ENCODE measurements at places on chromosomes 7 and 10.

DNA sequence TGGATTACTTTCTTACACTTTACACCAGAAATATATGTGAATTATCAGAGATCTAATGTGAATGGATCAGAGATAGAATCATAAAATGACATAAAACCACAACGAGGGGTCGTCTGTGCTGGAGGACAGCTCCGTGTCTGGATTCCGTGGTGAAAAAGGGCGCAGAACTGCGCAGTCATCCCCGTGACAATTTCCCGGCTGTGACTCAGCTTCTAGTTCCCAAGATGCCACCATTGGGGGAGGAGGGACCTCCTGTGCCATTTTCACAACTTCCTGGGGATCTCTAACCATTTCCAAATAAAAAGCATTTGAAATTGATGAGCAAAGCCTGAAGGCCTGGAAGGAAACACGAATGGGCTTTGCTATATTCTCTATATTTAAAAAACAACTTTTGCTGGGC is 72.1 kb downstream of the PDGFA start:
- DNase-seq, result no peak

- DNase-seq, result no peak
These were observed 145.4 kb downstream of the ARHGAP22 start for GRCh38 chr10:48459270-48460150.

- no peak for DNase-seq
These were observed 38.3 kb upstream of the SFMBT2 start for GRCh38 chr10:7449063-7449695.

DNA sequence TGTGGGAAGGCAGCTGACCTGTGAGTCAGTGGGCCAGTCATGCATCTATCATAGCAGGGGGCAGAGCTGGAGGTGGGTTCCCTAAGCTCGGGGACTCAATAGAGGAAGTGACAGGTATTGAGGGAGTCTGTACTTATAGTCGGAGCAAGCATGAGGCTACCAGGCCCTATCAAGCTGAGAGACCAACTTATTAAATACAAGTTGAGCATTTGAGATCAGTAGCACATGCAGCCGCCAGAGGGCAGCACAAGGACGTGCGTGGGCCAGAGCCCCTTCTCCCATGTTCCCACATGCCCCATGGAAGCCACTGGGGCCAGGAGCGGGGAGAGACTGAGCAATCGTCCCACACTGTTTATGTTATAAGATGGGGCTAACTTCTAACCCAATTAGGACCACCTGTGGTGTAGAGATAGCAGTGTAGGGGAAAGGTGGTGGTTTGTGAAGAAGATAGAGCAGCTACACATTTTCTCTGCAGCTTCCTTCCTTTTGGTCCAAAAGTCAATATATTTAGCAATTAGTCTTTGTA is 13.0 kb upstream of the STK31 start:
- DNase-seq, result no peak

GRCh38 chr10:551373-552252 is 137.9 kb downstream of the DIP2C start:
- no peak for DNase-seq

- no peak for DNase-seq
These were observed 9.2 kb downstream of the USP54 start for GRCh38 chr10:73581918-73582317.

DNA sequence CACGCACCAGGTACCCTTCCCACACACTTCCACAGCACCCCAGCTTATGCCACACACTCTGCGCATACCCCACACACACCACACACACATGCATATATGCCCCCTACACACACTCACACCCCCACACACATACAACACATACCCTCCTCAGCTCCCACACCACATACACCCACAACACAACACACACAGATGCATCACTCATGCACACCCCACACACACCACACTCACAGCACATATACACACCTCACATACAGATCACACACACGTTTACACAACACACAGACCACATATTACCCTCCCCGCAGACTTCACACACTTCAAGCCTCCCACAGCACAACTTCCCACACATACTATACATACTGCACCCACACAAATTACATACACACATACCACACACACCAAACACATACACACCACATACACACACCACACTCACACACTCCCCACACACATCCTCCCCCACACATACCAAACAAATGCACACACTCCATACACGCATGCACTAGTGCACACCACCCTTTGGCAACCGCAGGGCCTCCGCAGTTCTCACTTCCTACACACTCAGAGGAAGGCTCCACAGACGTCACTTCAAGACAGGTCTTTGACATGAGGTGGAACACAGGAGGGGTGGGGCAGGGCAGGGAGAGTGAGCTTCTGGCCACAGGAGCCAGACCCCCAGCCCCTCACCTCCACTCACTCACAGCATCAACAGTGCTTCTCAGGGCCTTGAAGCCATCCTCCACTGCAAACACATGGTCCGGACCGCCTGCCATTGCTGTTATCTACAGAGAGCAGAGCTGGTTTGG is 18.5 kb upstream of the ANTXRL start:
- DNase-seq, result no peak

DNA sequence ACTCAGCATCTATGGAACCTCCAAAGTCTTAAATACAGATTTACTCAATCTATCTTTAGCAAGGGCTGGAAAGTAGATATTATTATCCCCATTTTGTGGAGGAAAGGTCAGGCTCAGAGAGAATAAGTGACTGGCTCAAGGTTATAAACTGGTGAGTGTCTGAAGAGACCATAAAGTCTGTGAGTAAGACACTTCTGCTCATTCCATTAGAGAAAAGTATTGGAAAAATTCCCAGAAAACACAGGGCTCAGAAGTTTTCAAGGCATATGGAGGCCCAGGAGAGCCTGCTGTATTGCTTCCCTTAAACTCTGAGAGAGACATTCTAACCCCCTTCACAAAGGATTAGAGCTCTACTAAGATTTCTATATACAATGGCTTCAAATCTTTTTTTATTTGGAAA is 134.8 kb downstream of the PCDH15 start:
- no peak for DNase-seq

DNA sequence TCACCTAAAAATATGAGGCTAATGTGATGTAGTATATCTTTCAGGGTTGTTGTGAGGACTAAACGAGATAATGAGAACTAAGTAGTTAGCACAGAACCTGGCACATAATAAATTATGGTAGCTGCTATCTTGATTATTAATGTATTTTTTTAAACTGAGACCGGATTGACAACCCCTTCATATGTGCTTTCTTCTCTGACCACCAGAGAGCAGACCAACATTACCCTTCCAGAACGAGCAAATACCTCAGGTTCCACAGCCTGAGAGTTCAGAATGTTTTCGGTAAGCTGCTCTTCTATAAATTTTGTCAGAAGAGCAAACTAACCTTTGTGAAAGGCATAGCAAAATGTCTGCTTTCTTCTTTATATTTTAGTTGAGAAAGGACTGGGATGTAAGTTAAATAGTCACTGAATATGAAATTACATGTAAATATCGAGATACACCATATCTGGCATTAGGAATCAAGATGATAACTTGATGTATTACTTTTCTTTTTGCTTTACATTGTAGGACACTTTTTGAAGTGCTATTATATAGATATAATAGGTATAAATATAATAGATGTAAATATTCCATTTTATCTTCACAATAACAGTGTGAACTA is 13.6 kb upstream of the BPGM start:
- no peak for DNase-seq

DNA sequence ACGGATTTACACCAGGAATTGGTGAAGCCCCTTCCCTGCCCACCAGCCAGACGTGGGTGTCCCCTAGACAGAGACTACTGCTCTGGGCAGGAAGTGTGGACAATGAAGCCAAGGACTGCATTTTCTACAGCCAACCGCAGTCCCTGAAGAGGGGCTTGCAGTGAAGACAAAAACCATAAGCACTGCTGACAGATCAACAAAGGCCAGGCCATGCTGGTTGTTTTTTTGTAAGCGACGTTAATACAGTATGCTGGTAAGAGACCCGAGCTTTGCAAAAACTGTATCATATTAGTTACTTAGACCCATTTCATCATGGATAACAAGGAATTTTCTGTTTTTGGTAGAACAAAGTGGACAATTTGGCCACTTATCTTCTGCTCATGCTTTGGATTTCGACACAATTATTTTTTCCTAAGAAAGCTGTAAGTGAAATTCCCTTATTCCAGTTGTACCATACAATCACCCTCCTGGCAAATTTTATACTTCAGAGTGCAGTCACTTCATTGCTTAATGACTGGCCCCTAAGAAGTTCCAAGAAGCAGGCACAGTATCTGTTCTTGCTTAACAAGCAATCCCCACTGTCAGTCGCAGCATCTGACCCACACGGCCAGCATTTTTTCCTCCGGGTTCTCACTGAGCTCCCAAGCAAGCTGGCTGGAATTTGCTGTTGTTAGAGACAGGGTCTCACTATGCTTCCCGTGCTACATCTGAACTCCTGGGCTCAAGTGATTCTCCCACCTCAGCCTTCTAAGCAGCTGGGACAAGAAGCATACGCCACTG is 163.5 kb downstream of the PARD3 start:
- no peak for DNase-seq

DNA sequence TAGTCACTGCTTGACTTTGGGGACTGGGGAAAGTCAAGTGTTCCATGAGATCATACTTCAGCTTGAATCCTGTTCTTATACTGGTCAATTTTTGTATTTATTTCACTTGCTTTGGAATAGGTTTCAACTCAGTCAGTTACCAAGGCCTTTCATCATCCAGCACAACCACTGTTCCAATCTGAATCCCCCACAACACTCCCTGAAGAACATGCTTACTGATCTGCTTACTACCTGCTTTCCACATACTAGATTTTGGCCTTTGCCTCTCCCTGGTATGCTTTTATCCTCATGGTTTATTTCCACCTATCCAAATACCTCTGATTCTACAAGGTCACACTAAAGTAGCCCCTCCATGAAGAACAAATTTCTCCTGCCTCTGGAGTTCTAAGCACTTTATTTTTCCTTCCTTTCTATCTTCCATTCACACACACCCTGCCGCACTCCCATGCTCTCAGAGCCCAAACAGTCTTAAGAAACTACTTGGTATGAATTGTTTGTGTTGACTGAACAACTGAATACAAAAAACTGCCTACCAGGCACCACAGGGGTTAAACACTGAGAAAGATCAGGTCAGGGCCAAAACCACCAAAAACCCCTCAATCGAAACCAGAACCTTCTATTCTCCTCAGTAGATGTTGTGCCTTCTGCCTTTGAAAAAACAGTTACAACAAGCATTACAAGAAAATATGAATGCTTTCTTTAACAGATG is 178.1 kb downstream of the AVL9 start:
- no peak for DNase-seq

- DNase-seq, result no peak
These were observed 99.4 kb downstream of the PARD3 start for GRCh38 chr10:34715511-34716187.

- DNase-seq, result no peak
These were observed 52.6 kb downstream of the ADCY1 start for GRCh38 chr7:45626441-45627430.

DNA sequence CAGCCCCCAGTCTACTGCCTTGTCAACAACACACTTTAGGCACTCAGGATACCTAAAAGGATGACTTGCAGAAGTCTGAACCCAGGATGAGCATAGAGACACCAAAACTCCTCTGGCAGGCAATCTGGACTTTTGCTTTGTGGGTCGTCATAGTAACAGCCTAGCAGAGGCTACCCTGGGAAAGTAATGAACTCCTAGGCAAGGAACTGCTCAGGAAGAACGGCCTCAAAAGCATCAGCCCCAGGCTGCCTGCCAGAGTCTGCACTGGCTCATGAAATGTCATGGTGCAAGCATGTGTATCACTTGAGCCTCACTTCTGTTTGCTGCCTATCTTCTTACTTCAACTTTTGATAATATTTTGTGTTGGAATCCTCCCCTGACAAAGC is 715.1 kb downstream of the GRID1 start:
- DNase-seq, result no peak

GRCh38 chr7:877312-878232 is 1.2 kb downstream of the GET4 start:
- DNase-seq, result no peak

- no peak for DNase-seq
These were observed 58.7 kb downstream of the RGS10 start for GRCh38 chr10:119483839-119484238.

DNA sequence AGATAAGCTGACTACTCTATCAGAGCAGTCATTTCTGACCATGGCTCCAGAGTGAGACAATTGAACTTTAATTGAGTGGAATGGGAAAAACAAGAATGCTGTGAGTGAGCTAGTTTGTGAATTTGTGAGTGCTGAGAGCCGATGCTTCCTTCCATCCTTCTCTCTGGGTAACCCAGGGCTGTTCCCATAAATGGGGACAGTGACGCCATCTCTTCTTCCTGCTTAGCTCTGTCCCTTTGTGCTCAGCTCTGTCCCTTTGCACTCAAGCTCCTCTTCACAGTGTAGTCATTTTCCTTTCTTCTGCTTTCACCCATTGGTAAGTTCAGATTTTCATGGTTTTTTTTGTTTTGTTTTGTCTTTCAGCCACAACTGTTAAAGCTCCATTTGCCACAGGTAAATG is 24.4 kb downstream of the C10orf120 start:
- DNase-seq, result no peak

DNA sequence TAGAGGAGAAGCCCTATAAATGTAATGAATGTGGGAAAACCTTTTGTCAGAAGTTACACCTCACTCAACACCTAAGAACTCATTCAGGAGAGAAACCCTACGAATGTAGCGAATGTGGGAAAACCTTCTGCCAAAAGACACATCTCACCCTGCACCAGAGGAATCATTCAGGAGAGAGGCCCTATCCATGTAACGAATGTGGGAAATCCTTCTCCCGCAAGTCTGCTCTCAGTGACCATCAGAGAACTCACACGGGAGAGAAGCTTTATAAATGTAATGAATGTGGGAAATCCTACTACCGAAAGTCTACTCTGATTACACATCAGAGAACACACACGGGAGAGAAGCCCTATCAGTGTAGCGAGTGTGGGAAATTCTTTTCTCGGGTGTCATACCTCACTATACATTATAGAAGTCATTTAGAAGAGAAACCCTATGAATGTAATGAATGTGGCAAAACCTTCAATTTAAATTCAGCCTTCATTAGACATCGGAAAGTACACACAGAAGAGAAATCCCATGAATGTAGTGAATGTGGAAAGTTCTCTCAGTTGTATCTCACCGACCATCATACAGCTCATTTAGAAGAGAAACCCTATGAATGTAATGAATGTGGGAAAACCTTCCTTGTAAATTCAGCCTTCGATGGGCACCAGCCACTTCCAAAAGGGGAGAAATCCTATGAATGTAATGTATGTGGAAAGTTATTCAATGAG is 18.9 kb downstream of the RBAK start:
- DNase-seq, result no peak

- DNase-seq, result no peak
These were observed 3.5 kb downstream of the PRR15 start for GRCh38 chr7:29567174-29567573.

- DNase-seq, result no peak
These were observed 415.1 kb downstream of the THSD7A start for GRCh38 chr7:11416641-11417458.

DNA sequence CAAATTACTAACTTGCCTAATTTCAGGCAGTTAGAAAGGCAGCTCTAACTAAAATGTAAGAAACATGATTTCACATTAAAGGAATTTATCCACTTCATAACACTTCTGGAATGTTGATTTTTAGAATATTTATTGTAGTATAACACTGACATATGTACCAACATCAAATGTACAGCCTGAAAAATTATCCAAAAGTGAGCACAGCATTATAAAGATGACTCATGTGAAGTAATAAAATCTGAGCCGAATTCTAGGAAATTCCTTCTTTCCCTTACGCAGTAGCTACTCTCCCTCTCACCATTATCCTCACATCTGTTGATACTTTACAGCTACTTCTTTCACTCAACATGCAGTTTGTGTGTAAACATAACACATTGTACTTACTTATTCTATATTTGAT is 610.6 kb downstream of the ZWINT start:
- DNase-seq, result no peak

- no peak for DNase-seq
These were observed 18.1 kb upstream of the CAMK2G start for GRCh38 chr10:73892310-73893030.
